Left renal pelvis (tissue), 4 donors: ENCODE measurements at places on chromosomes 1 and 21.

DNA sequence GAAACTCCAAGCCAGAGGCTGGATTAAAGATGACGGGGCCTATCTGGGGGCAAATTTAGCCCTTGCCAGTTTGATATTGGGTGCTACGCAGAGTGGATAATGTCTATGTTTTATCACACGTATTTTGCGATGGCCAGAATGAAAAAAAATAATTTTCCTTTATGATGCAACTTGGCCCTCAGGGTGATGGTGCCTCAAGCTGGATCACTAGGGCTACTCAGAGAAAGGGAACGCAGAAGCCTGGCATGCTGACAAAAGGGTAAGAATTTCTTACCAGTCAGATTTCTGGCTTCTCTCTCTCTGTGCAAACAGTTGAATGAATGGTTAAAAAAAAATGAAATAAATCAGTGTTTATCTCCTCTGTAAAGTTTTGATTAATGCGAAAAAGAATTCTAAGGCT lies 32.6 kb upstream of the NEK2 start:
- DNase-seq = no peak

DNA sequence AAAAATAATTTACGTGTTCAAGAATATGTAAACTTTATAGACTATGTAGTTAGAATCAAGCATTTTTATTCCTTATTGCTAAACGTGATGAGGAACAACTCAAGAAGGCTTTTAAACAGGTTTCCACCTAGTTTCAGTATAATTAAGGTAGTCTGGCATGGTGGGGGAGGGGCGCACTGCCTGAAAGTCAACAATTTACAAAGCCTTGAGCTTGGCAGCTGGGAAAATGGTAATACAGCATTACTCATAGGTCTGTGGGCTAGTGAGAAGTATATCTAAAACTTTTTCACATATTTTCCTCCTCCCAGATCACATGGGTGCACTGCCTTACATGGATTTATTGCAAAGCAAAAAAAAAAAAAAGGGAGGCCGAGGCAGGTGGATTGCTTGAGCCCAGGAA lies 75.2 kb downstream of the EVI5 start:
- DNase-seq = no peak

DNA sequence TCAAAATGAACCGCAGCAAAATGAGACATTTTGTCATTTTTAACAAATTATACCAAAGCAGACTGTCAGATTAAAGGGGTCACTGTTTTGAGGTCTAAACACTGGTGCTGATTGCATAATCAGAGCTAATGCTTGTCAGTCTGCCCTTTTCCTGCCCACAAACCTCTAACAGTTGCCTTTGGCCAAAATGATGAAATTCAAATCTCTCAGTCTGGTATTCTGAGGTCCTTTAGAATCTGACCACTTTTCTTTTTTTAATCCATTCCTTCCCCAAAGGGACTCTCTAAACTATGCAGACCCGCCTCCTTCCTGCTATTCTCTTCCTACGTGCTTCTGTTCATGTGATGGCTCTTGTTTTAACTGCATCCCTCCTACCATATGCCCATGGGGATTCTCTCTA lies 145.2 kb upstream of the SPATA6 start:
- no peak for DNase-seq

DNA sequence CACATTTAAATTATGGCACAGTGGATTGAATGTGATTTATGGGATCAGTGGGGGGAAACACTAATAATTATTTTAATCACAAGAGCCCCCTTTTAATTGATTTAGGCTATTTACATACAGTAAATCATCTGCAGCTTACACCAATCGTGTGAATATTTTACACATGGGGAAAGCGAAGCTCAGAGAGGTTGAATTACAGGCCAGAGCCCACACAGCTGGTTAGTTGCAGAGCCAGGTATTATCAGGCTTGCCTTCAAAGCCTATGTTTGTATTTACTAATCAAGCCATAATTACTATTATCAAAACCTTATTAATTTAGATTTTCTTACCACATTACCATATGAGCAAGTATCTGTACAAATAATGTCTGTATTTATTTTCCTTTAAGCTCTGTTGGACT lies 749 bp downstream of the SDCCAG8 start:
- no peak for DNase-seq

DNA sequence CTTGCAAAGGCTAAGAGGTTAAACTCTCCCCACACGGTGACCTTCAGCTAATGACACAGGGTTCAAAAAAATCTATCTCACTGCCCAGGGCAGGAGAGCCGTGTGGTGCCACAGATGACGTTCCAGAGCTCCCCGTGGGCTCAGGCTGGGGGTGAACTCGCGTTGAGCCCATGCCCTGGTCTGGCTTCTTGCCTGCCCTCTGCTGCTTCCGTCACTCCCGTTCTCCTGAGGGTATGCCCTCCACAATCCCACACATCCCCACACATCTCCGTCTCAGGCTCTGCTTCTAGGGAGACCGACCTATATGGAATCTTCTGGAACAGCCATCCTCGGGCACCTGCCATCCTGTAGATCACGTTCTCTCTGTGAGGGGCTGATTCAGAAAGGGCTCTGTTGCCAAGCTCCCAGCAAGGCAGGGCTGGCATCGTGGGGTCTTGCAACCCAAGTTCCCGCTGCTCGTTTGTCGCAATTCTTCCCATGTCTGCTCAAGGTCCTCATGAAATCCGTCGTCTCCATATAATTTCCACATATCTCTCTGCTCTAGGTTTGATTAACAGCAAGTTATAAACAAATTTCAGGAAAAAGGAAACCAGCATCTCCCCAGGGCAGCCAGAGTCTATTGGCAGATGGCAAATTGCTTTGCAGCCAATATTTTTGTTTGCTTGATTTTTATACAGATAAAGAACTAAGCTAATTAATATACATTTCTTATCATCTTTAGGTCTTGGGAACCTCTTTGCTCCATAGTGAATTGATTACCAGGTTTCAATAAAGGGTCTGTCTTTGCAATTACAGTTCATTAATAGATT lies 278.2 kb downstream of the PTPRU start:
- DNase-seq = no peak

DNA sequence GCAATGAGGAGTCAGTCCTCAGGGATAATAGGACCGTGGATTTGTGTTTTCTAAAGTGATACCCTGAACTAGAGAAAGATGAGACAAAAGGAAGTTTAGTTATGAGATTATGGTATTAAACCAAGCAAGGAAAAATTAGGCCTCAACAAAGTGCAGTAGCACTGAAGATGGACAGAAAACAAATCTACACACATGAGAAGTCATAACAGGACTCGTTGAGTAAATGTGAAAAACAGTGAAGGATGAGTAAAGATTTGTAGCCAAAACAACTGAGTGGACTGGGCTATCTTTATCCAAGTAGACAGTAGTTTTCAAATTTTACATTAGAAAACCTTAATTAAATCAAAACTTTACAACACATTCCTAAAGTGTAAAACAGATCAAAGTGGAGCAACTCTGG lies 15.0 kb downstream of the EPRS1 start:
- no peak for DNase-seq

GRCh38 chr1:15941899-15942660 lies 33.8 kb downstream of the ZBTB17 start:
- DNase-seq = no peak

GRCh38 chr1:72936151-72936740 lies 653.9 kb upstream of the NEGR1 start:
- DNase-seq = no peak

- no peak for DNase-seq
Measured at GRCh38 chr1:80417671-80418070, 1383.1 kb upstream of the ADGRL2 start.

GRCh38 chr1:54229281-54229891 lies 29.4 kb downstream of the MRPL37 start:
- no peak for DNase-seq

DNA sequence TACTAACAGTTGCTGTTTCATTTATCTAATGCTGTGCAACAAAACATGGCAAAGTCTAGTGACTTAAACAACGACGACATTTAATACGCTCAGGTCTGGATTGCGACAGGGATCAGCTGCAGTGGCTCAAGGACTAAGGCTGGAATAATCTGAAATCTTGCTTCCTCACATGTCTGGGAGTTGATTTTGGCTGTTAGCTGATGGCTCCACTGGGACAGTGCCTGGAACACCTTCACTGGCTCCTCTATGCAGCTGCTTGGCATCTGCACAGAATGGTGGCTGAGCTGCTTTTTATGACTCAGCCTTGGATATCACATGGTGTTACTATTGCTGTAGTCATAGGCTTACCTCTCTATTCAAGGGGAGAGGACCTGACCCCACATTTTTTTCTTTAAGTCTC lies 24.0 kb upstream of the BTG3 start:
- DNase-seq = no peak

DNA sequence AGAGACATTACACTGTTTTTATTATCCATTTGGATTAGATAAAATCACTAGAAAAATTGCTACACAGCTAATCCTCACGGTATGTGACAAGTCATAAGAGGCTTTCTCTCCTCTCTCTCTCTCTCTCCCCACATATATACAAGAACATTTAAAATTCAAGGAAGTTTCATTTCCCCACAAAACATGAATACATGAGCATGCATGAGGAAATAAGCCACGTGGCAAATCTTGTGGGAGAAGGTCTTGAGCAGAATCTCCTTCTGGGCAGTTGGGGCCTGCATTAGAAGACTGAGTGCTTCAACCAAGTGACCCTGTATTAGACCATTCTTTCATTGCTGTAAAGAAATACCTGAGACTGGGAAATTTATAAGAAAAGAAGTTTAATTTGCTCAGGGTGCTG lies 1313.1 kb downstream of the MRPL39 start:
- DNase-seq = no peak

DNA sequence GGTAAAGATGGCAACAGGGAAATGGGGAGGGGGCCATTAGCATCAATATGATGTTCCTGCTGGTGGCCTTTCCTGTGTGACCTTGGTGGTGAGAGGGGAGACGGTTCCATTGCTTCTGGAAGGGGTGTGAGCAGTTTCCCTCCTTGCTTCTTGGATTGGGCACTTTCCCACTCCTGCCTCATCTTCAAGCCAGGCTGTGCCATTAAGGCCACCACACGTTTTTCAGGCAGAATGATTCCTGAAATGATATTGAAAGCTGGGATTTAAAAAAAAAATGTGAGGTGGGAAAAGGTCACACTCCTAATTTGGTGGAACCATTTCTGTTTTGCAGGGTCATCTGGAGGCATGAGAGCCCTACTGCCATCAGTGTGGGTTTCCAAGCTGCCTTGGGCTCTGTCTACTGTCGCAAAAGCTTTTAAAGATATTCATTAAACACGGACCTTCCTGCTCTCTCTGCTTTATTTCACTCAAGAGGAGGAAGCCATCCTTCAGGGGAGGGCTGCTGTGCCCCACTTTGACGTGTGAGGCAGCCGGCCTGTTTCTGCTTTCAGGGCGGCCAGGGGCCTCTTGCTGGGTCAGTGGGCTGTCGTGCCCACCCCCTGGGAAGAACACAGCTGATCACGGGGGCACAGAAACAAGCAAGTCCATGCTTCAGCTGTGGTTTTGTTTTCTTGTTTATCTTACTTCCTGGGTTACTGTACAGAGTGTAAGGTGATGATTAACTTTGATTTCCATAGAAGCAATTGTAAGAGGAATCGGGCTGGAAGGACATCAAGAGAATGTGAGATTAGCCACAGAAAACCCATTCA lies 8.0 kb downstream of the RIIAD1 start:
- no peak for DNase-seq

DNA sequence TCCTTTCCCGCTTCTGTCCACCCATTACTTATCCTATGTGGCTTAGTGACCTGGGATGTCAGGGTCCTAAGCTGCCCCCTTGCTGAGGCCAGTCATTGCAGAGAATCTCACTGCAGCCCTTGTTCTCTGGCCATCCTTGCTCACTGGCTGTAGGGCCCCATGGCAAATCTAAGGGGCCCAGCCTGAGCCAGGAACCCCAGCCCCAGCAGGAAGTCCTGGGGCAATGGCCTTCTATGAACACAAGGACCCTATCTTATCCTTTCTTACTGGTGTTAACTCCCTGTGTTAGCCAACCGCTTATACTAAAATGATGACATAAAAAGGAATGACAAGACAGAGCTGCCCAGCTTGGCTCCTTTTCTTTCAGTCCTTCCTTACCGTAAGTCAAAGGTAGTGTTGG lies 29.9 kb downstream of the DHCR24 start:
- DNase-seq = no peak

- DNase-seq = no peak
Measured at GRCh38 chr1:240070188-240070587, 21.5 kb upstream of the FMN2 start.

DNA sequence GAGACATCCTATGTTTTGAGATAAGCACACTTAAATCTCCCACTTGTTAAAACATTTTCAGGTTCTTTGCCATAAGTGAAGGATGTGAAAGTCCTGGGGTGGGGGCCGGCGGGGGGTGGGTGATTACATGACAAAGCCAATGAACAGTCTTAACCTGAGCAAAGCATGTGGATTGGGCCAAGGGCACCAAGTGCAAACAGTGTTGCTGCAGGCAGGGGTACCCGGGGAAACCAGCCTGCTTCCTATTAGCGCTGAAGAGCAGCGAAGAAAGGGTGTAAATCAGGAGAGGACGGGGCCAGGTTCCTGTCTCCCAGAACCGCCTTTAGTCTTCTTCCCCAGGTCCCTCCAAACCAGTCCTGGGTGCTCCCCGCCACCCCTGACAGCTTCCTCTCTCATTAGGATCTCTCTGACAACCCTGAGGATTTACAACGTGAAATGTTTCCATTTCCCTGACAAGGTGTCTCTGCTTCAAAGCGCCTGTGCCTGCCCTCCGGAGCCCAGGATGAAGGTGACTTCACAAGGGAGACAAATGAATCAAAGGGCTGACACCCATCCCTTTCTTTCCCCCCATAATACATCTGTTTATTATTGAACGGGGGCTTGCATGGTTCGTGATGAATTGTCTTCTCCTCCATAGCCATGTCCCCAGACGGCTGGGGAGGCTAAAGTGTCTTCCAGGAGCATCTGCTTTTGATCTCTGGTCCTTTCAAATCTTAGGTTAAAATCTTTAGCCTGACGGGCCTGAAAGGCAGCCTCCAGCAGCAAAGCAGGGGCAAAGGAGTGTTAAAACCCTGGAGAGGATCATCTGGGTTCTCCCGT lies 109.5 kb downstream of the TRABD2B start:
- DNase-seq = no peak

DNA sequence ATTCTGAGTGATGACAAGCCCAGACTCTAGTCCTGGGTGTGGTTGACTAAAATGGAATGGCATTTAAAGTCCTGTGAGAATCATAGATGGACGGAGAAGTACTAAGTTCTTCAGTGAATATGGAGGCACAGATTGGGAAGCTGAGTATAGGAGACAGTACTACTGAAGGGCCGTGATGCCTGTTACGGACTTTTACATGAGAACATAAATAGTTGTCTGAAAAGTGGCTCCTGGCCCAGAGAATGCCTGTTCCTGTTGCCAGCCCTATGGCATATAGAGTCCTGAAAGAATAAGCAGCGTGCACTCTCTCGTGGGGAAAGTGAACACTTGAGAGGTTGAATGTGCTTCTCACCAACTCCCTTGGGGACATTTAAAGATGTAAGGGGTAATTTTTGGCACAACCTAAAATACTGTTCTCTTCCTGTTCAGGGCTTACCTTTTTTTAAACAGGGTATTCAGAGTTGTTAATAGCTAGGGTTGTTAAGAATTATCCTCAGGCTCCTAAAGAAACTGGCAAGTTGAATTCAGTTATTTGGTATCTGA lies 20.4 kb downstream of the CCT8 start:
- no peak for DNase-seq

GRCh38 chr21:46618738-46619379 lies 14.0 kb upstream of the S100B start:
- DNase-seq = no peak
